Esophagus muscularis mucosa (tissue), 4 donors: ENCODE measurements at places on chromosomes 2 and 18. TPM values are rescaled to one million over a fixed set of nuclear protein-coding genes. Genes with fewer than 3 reads are reported as not detected.
A peak's percentile ranks its signal among the peaks of the same experiment; 100 is the strongest.

DNA sequence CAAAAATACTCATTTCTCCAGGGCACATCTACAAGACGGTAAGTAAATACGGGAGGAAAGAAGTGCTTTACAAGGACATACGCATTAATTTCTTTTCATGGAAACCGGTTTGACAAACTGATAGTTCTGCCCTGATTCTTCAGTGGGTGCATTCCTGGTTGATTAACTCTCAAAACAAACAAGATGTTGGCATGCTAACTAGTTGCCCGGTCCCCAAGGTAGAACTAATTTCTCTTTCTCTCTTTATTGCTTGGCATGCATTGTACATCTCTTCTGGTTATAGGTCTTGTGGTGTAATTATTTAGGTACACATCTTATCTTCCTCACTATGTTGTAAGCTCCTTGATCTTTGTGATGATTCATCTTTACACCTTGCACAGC lies 46.9 kb upstream of the SPATS2L start:
- DNase-seq: peak; percentile 12

Gene ESPNL
- 0.78 TPM for total RNA-seq

GRCh38 chr2:45822272-45822630 lies 170.8 kb downstream of the PRKCE start:
- DNase-seq: no peak

GRCh38 chr2:43082903-43083677 lies 143.3 kb downstream of the ZFP36L2 start:
- DNase-seq: no peak

- DNase-seq: no peak
Observed at GRCh38 chr18:70994116-70994515, 705.3 kb downstream of the SOCS6 start.

DNA sequence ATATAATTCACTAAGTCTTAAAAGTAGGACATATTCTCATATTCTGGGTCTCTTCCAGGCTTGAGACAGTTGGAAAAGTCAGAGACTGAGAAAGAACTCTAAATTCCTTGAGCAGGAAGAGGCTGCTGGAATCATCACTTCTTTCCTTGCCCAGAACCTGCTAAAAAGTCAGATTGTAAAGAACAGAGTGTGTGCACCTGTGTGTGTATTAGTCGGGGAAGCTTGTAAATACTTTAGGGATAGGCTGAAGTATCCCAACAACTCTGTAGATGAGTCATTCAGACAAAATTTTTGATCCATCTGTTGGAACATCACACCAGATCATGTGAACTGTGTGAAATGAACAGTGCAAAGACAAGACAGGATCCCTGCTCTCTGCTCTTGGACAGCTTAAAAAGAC lies 16.1 kb downstream of the GAREM1 start:
- DNase-seq: no peak
